ENCODE measurements at places on chromosomes 3 and 15.
A peak's percentile ranks its signal among the peaks of the same experiment; 100 is the strongest.

- peak; percentile 95 for DNase-seq
These were observed 430.2 kb downstream of the LPP start for GRCh38 chr3:188584162-188584529.

- no peak for DNase-seq
These were observed 124.8 kb upstream of the LRIG1 start for GRCh38 chr3:66625505-66626216.

- no peak for DNase-seq
These were observed 53.1 kb upstream of the ARNT2 start for GRCh38 chr15:80350941-80351610.

- DNase-seq, result no peak
These were observed 10.6 kb upstream of the GLCE start for GRCh38 chr15:69149803-69150202.

- DNase-seq, result no peak
These were observed 26.4 kb upstream of the APEH start for GRCh38 chr3:49647741-49648140.

- DNase-seq, result no peak
These were observed 7.8 kb upstream of the TM2D3 start for GRCh38 chr15:101660005-101660404.

DNA sequence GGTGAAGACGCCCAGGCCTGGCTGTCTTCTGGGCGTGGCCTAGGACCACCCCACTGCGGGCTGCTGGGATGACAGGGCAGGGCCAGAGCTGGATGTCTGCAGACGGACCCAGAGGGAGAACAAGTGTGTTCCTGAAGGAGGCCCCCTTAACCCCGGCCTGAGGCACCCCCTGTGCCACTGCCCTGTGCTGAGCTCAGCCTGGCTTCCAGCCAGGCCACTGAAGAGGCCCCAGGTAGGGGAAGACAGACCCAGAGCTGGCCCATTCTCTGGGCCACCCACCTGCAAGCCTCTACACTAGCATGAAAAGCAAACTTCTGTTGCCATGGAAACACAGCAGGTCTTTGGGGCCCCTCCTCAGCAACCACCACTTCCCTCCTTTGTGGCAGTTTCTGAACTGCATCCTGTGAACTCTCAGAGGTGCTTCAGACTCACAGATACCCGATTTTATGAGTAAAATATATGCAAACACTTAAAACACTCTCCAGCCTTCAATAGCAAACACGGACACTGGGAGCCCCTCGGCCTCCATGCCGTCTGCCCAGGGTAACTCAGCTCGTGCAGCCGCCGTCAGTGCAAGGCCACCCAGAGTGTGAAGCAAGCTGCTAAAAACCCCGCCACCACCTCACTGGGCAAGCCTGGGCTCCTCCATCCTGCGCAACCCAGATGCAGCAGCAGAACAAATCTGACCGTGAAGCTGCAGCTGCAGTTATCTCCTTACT lies 42.5 kb downstream of the CMTM6 start:
- DNase-seq, result no peak

GRCh38 chr3:124230998-124231397 lies 239.1 kb upstream of the ROPN1 start:
- no peak for DNase-seq

GRCh38 chr15:48190932-48191573 lies 412 bp upstream of the CTXN2 start:
- DNase-seq, result peak; percentile 34

GRCh38 chr15:101000271-101000681 lies 81.1 kb downstream of the LRRK1 start:
- no peak for DNase-seq

- DNase-seq, result peak; percentile 51
These were observed 37.5 kb upstream of the CHST2 start for GRCh38 chr3:143081844-143082778.

DNA sequence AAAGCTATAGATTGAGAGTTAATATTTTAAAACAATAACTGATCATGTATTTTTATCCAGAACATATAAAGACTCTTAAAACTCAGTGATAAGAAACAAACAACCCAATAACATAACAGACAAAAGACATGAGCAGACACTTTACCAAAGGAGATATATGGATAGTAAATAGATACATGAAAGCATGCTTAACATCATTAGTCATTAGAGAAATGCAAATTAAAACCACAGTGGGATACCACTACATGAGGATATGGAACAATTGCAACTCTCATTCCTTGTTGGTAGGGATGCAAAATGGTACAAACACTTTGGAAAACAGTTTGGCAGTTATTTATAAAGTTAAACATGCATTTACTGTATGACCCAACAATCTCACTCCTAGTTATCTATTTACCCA lies 95.0 kb downstream of the IQCH start:
- no peak for DNase-seq

GRCh38 chr15:78390826-78391225 lies 47.2 kb upstream of the IREB2 start:
- DNase-seq, result no peak

DNA sequence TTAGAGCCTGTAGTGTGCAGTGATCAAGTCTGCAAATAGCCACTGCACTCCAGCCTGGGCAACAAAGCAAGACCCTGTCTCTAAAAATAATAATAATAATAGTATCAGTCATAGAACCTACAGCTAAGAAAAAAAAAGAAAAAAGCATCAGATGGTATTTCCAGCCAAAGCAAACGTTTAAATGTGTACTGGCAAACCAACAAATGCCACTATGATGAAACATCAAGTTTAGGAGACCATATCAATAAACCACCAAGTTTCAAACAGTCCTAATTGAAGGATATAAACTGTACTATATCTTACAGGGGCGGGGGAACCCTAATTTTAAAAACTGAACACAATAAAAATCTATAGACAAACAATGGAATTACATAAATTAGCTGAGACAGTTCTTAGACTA lies 6.4 kb downstream of the UBP1 start:
- no peak for DNase-seq

DNA sequence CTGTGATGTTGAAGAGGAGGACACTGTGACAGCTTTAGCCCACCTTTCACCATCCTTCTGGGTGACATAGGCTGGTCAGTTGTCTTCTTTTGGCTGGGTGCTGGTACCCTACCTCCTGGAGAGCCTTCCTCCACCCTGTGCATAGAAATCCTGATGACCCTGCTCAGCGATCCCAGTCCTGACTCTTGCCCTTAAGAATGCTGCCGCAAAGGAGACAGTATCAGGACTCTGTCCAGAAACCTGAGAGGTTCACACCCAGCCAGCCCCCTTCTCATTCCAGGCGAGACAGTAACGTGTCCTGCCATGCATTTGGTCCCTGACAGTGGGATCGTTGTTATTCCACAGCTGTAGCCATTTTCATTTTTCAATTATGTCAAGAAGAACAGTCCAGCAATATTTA lies 312.8 kb upstream of the CHRM5 start:
- no peak for DNase-seq

- DNase-seq, result no peak
These were observed 20.1 kb downstream of the RAB43 start for GRCh38 chr3:129101370-129102138.

DNA sequence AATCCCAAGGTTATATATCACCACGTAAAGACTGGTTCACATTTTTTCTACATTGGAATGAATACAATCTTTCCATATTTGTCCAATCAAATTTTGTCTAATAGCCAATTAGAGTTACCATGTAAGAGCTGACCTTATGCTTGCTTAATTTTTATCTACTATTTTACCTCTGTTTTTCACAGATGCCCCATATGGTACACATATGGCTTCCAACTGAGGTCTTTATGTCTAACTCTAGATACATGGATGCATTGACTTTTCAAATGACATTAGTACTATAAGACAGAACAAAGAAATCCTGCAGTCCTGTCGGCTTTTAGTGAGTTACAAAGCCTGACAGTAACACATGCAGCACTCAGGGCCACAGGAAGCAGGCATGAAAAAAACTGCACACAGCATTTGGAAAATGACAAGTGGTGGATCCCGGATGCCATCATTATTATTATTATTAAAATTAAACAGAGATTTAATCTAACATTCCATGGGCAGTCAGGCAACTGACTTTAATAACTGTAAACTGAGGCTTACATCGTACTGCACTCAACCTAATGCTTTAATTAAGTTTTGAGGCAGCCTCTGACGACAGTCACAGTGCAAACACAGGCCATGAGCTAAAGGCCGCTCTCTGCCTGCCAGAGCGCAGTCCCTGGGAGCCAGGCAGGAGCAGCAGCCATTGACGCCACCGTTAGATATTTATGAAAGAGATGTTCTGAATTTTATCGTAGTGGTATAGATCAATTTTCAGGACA lies 113.9 kb upstream of the TMCO5A start:
- DNase-seq, result no peak

DNA sequence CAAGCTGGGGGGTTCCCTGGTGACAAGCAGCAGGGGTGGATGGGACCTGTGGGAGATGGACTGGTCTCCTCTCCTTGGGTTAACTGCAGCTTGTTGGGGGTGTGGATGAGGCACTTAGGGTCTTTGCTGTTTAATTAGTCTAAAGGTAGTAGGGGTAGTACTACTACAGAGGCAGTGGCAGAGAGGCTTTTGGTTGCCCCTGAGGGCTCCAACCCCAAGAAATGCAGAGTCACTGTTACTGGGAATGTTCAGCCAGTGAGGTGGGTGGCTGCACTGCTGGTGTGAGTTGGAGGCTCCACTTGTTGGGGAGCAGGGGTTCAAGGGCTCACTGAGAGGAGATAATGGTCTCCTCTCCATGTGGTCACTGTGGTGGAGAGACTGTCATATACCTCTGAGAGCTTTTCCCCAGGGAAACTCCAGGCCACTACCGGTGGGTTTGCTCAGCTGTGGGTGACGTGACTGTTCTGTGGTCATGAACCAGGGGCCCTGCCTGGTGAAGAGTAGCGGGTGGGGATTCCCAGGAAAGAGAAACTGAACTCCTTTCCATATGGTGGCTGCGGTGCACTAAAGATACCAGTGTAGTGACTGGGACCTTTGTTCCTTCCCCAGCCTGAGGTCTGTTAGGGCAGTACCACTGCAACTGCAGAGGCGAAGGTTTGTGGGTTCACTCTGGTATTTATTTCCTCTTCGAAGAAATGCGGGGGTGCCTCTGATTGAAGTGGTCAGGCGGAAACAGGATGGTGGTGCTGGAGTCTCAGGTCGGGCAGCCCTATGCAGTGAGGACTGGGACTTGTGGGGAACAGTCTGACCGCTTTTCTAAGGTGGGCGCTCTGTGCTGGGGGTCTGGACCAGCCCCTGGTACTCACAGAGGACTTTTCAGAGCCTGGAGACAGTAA lies 68.9 kb upstream of the TNFSF10 start:
- peak; percentile 99 for DNase-seq

- DNase-seq, result no peak
These were observed 443.9 kb upstream of the TBL1XR1 start for GRCh38 chr3:177641206-177641605.

GRCh38 chr3:131796558-131797198 lies 238.1 kb downstream of the CPNE4 start:
- DNase-seq, result no peak
